ENCODE measurements at places on chromosomes 7 and 10. TPM values are rescaled to one million over a fixed set of nuclear protein-coding genes. Genes with fewer than 3 reads are reported as not detected.

ABCC2 gene
- 0.23 TPM for polyA plus RNA-seq

GRCh38 chr7:122949186-122949585 lies 46.3 kb downstream of the TAS2R16 start:
- DNase-seq = no peak

DNA sequence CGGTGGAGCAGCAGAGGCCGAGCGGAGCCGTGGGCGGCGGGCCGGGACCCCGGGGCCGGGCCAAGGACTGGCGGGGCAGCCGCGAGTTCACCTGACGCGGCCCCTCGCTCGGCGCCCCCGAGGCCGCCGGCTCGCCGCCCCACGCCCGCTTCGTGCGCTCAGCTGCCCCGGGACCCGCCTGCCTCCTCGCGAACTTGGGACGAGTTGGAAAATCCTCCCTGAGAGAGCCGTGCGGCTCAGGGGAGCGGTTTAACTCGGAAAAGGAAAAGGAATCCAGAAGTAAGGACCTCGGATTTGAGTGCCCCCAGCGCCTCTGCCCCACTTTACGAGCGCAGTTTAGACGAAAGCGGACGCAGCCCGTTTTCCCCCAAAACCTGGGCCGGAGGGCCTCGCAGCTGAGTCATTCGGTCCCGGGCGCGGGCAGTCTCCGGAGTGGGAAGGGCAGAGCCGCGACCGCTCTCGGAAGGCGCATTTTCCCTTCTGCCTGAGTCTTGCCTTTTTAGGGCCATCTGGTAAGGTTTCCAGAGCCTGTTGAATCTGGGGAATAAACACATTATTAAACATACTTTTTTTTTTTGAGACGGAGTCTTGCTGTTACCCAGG lies 744 bp downstream of the CREM start:
- DNase-seq = peak; percentile 20

DNA sequence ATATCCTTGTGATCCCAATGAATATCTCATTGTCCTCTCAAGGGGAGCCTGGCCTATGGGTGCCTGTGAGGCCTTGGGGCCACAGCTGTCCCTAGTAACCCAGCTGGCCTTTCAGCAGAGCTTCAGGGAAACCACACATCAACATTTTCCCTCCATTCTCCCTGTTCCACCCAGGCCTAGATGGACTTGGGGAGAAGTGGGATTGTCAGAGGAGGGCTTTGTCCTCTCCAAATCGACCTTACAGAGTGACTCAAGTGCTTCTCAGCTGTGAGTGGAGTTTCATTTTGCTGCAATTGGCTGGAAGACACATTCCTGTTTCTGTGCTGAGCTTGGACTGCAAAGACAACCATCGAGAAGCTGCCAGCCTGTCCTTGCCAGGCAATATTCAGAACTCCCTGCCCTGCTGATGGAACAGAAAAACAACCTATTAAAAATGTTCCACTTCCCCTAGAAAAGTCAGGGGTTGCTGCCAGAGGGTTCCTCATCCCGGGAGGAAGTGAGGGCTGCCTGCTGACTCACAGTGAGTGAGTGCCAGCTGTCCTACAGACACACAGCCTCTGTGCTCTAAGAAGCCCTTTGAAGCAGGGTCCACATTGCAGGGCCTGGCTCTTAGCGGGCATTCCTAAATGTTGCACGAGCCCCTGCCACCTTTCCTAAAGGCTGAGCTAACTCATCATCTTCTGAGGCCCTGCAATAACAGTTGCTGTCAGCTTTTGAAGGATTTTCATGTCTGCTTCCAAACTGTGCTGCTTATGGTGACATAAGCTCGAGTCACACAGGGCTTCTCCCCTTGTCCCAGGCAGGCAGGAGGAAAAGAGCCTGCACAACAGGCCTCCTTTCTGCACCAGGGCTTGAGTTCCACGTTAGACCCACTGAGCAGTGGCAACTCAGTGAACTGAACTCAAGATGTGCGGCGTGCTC lies 20.5 kb downstream of the STRA8 start:
- peak; percentile 31 for DNase-seq

GRCh38 chr10:97406064-97406463 lies 4.9 kb upstream of the RRP12 start:
- DNase-seq = no peak

DNA sequence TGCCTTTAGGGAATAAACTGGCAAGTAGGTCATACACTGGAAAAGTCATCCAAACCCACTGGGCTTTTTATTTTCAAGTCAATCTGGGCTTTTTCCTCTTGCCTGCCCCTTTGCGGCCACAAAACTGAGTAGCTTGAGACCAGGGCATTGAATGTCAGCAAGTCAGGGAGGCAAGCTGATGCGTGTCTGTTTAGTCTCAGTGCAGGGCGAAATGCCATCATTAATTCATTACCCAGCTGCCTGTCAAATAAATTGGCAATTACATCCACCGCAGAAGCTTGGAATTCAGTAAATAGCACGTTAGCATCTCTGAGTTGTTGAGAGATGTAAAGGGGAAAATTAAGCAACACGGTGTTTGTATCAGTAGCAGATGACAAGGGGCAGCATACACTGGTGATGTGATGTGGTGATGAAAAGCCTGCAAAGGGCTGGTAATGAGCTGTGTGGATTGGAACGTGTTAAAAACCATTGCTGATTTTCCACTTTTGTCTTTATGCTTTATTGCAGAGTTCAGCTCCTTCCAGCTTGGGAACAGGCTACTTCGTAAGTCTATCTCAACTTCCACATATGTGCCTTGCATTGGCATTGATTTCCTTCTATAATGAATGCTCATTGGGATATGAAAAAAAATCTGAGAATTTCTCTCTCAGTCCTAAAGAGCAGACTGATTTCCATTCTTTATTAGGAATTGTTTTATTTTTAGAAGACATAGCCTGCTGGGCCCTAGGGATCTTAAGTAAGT lies 535.9 kb downstream of the AUTS2 start:
- DNase-seq = no peak

DNA sequence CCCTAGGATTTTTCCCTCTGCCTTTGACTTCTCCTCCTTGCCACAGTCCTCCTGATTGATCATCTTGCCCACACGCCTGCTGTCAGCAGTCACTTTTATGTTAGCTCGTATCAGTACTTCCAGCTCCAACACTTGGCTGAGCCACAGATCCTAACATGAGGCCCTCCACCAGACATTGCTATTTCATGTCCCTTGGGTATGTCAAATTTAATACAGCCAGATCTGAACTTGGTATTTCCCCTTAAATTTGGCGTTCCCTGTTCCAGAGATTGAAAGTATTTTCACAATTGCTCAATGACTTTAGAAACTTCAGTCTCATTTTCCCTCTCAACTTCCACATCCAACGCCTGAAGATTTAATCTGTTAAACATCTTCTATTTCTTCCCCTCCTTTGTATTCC lies 140.4 kb downstream of the RNLS start:
- no peak for DNase-seq

GRCh38 chr10:22652988-22653481 lies 61.3 kb downstream of the PIP4K2A start:
- DNase-seq = no peak

- DNase-seq = peak; percentile 15
These were observed 26.9 kb downstream of the ASAH2 start for GRCh38 chr10:50224330-50224952.

DNA sequence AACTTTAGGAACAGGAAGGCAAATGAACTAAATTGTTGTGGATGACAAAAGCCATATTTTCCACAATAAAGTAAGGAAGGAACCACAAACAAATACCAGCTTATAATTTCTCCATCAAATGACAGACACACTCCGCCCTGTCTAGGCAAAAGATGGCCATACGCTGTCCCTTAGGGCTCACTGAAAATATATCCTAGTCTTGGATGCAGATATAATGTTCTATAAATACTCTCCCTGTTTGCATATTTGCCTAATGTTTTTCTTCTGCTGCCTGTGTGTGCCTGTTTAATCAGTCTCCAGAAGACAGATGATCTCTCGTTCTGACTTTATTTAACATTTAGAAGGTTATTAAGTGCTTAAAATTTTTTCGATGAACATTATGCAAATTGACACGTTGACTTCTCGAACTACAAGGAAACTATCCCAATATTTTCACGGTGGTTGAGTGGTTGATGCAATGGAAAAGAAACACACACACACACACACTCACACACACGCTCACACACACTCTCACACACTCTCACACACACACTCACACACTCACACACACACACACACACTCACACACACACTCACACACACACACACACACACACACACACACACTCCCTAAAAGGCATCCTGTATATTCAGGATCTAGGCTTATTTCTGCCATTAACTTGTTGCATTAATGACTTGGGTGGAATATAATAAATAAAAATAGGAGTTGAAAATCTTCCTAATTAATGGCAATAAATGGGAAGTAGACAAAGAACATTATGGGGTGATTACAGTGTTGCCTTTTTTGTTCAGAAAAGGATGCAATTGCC lies 297.1 kb downstream of the PRPF18 start:
- no peak for DNase-seq

DNA sequence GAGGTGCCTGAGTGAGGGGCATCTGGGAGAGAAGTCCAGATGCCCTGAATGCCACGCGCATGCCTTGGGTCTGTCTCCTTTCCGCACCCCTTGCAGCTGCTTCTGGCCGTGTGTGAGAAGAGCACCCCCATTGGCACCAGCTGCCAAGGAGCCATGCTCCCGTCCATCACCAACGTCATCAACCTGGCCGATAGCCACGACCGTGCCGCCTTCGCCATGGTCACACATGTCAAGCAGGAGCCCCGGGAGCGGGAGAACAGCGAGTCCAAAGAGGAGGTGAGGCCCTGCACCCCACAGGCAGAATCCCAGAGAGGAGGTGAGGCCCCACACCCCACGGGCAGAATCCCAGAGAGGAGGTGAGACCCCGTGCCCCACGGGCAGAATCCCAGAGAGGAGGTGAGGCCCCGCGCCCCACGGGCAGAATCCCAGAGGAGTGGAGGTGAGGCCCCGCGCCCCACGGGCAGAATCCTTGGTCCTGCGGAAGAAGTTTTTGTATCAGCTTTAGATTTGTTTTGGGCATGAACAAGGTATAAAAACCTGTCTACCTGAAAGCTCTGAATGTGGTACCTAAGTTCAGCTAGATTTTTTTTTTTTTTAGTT lies 91.8 kb downstream of the TRRAP start:
- no peak for DNase-seq

GRCh38 chr7:127514499-127514898 lies 70.9 kb downstream of the GCC1 start:
- DNase-seq = no peak

CPN1 gene
- not detected for polyA plus RNA-seq

- no peak for DNase-seq
These were observed 66.1 kb downstream of the PCGF5 start for GRCh38 chr10:91286572-91286971.

SPOCK2 gene
- 0.06 TPM for polyA plus RNA-seq

GRCh38 chr7:106344211-106344610 lies 59.4 kb upstream of the NAMPT start:
- no peak for DNase-seq

Measured in BJ (cell line).